ENCODE measurements at places on chromosomes 11 and 22.

GRCh38 chr11:105202844-105203548 lies 63.4 kb upstream of the CARD18 start:
- no peak for DNase-seq

GRCh38 chr11:68946416-68947090 lies 34.2 kb downstream of the MRGPRD start:
- no peak for DNase-seq

DNA sequence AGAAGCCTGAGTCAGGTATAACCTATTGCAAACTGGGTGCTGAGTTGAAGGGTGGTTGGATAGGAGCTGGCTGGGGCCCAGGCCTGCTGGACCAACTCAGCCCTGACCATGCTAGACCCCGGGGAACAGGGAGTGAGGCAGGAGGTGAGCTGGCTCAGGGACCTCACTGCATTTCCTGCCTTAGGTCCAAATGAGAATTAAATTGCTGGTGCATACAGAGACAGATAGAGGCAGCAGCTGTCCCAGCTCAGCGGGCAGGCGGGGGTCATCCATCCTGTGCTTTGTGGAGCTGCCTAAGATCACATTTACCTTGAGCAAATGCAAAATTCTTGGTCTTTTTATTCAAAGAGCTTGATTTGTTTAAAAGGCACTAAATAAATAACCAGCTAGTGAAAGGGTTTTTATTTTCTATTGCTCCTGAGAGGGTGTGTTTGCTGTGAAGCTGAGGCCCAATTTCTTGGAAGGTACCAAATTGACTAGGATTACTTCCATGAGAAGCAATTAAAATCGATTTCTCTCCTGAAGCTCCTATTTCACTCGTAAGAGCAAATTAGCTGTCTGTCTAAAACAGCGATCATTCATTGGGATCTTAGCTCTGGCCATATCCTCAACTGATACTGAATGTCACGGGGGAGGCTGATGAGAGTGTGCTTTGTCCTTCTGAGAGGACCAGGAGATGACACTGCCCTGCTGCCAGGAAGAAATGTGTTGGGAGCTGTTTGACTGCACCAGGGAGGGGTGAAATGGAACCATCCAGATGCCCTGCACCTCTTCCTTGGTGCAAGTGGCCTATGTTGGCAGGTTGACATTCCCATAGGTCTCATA lies 24.9 kb downstream of the USH1C start:
- DNase-seq = no peak

GRCh38 chr11:110435780-110436717 lies 6.3 kb downstream of the FDX1 start:
- no peak for DNase-seq

- no peak for DNase-seq
Measured at GRCh38 chr11:66889960-66890359, 33.1 kb downstream of the LRFN4 start.

DNA sequence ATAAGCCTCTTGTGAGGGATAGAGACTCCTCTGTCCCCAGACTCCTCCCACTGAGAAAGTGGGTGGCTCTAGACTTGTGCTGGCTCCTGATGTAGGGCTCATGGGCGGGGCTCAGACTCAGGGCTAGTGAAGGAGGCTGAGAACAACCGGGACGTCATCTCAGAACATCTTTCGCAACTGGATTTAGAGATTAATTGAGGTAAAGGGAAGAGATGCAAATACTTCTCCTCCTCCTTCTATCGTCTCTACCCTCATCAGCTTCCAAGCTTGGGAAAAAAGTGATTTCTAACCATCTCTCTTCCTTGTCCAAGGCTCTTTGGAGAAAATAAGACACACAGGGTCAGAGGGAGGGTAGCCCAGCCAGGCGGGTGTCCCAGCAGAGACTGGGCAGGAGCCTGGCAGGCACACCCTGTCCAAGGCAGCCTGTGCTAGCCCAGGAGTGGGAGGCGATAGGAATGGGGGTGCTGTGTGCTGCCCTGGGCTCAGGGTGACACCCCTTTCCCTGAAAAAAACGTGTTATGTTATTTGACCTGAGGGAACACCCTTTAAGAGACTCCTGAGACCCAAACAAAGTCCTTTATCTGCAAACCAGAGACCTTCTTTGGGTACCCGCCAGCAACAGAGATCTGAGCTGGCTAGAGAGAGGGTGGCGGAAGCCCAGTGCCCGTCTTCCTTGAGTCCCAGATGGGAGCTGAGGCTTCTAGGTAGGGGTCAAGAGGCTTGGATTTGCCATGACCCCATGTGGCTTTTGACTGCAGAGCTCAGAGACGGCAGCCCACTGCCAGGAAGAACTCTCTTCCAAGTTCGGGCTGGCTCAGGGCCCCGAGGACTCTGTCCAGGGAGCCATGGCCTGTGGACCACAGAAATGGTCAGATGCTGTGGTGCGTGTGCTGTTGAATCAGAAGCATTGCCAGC lies 160.9 kb downstream of the ADAMTS15 start:
- DNase-seq = no peak

GRCh38 chr11:104078245-104078644 lies 41.8 kb downstream of the DDI1 start:
- DNase-seq = no peak

DNA sequence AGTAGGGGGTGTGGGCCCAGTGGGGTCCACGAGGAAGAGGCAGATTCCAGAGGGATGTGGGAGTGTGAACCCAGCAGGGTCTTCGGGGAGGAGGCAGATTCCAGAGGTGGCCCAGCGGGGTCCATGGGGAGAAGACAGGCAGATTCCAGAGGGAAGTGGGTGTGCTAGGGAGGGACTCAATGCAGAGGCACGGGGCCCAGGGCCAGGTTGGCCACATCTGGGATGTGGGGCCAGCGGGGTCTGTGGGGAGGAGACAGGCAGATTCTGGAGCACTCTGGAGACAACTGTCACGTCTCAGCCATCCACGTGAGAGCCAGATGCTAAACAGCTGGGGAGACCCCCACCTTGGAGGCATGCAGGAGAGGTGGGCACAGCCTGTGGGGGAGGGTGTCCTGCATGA lies 582.6 kb downstream of the TBC1D22A start:
- no peak for DNase-seq

DNA sequence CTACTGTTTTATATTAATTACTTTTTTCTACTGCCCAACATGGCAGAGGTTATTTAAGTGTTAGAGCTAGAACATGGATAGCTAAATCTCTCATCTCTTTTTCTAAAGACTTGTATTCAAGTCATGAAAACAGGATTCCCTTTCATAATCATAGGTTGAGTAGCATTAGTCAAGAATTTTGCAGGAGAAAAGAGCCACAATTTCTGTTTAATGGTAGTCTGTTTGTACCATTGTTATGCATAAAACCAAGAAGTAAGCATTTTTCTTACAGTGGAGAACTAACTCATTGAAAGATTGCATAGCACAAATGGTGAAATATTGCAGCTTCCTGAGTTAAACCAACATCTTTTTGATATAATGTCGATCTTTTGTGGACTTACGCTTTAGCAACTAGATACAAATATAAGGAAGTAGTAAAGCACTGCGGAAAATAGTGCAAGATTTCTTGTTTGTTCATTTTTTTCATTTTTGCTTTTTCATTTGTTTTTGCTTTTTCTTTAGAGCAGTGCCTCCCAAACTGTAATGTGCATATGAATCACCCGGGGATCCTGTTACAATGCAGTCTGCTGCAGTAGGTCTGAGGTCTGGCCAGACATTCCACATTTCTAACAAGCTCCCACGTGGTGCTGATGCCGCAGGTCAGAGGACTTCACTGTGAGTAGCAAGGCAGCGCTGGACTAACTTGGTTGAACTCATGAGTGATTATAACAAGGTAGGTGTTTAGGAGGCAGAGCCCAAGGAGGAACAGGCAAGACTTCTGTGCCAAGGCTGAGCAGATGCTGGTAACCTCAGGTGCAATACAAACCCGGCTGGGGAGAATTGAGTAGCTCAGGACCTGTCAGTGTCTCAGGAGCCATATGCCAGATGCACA lies 4.6 kb downstream of the ETS1 start:
- no peak for DNase-seq

GRCh38 chr11:111978028-111978771 lies 41.1 kb downstream of the DIXDC1 start:
- no peak for DNase-seq

DNA sequence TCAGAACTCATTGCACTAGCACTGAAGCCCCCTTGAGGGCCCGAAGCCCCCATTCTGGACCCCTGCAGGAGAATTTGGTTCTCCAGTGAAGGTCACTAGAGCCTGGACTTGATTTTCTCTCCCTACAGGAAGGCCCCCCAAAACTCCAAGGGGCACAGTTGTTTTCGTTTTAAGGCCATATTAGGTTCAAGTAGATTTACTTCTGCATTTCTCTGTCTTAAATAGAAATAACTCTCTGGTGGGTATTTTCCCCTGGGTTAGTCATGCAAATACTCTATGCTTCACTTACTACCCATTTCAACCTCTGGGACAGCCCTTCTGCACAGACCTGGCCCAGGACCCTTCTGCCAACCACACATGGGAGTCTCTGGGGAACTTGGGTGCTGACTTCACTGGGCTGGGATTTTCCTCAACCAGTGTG lies 41.6 kb downstream of the WEE1 start:
- peak; percentile 65 for DNase-seq

DNA sequence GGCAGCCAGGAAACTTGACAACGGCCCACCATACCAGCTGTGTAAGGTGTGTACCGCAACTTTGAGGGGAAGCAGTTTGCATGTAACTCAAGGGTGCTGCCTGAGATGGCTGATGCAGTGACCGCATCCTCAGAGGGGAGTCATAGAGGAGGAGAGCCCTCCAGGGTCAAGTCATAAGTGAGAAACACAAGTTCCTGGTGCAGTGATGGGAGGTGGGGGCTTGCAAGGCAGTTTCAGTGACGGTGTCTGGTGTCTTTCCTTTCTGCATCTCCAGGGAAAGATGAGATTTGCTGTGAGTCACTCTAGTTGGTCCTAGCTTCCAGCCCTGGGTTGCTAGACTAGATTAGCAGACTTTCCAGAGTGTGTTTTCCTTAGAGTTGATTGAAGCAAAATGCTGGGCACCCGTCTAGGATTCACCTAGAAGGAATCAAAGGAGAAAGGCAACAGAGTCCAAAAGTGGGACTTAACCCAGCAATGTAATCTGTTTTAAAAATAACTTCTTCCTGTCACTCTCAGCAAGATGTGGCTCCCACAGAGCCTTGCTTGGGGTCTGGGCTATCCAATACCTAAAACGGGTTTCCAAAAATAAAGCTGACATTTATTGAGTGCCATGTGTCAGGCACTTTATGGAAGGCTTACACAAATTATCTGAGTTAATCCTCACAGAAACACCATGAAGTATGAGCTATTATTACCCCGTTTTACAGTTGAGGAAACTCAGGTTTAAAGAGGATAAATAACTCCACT lies 265.4 kb upstream of the PLET1 start:
- no peak for DNase-seq

- peak; percentile 9 for DNase-seq
Measured at GRCh38 chr11:31870609-31871309, 59.6 kb upstream of the PAX6 start.

DNA sequence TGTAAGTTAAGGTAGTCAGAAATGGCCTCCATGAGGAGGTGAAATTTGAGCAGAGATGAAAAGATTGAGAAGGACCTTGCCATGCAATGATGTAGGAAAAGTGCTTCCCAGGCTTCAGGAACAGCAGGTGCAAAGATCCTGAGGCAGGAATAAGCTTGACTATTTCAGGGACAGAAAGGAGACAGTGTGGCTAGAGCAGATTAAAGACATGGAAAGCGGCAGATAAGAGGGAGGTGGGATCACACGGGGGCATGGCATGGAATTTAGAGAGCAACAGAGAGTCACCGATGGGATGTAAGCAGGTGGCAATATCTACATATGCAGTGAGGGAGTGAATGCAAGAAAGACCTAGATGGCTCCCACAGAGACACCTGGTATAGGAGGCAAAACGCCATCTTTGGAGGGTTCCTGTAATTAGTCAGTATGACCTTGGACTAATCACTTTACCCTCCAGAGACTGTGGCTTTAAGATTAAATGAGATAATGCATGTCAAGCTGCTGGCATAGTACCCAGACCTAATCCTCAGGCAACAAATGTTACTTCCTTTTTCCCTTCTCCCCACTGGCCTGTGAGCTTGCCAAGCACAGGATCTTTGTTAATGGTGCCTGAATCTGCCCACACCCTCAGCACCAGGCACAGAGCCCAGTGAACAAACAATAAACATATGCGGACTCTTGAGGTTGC lies 24.6 kb upstream of the ACER3 start:
- no peak for DNase-seq

DNA sequence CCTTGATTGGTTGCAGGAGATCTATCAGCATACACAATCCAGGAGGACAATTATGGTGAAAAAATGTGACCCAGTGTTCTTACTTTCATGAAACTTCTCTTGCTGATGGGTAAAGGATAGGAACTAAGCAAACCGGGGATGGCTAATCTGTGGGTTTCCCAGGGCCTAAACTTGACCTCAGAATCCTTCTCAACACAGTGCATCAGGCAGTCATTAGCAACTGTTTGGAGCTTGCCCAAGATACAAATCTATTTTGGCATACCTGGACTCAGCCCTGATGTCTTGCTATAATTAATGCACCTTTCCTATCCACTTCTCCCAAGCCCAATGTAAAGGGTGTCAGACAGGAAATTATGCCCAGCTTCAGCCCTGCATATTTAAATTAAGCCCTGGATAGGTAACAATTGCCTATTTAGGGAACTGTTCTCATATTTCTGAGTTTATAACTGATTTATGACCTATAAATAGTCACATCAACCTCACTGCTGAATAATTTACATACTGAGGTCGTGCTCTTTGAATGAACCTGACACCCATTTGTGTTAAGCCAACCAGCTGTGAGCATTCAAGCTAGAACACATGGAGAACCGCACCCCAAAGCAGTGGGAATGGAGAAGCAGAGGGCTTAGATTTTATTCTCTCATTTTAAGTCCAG lies 9.2 kb upstream of the PHF21A start:
- no peak for DNase-seq

DNA sequence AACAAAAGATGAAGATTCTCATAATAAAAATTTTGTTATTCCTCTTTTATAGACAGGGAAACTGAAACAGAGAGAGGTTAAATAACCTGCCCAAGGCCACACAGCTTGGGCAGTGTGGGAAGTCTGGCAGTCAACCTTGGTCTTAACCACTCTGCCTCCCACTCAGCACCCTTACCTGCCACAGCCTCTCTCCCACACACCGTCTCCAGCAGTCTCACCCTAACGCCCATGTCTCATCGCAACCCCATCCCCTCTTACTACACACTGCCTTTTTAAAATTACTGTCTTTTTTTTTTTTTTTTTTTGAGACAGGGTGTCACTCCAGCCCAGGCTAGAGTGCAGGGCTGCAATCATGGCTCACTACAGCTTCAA lies 25.0 kb downstream of the ARRB1 start:
- no peak for DNase-seq

DNA sequence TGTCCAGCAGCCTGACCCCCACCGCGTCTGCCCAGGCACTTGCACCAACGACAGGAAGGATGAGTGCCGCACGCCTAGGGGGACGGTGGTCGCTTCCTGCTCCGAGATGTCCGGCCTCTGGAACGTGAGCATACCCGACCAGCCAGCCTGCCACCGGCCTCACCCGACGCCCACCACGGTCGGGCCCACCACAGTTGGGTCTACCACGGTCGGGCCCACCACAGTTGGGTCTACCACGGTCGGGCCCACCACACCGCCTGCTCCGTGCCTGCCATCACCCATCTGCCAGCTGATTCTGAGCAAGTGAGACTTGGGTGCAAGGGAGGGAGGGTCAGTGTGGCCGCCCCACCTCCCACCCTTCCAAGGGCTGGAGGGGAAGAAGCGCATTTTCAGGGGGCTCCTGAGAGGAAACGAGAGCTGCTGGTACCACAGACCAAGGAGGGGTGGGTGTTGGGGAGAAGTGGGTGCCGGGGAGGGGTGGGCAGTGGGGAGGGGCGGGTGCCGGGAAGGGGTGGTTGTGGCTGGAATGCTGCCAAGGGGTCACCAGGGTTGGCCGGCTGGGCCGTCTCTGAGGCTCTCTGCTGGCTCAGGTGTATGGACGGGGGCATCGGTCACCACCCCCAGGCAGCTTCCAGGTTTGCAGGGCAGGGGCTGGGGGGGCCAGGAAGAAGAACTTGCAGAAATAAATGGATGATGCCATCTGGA lies 27.7 kb upstream of the MUC5B start:
- no peak for DNase-seq

Measured in GM06990 (cell line).